ENCODE measurements at places on chromosomes 16 and 17.
A peak's percentile ranks its signal among the peaks of the same experiment; 100 is the strongest.

DNA sequence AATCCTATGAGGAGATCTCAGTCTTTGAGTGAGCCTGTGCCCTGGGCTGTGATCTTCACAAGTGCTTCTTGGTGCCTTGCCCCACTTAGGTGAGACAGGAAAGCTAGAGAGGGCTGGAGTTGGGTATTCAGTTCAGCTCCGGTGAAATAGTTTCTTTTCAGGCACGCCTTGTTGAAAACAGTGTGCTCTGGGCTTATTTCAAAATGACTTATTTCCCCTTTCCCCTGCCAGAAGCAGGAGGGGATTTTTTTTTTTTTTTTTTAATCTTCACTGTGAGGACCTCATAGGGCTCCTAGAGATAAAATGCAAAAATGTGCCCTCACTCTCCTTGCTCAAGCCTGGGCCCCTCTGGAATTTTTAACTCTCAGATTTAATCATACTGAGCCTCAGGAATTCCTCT is 27.2 kb downstream of the MOSMO start:
- no peak for DNase-seq

- DNase-seq: no peak
These were observed 1.2 kb downstream of the PTX4 start for GRCh38 chr16:1487395-1488053.

DNA sequence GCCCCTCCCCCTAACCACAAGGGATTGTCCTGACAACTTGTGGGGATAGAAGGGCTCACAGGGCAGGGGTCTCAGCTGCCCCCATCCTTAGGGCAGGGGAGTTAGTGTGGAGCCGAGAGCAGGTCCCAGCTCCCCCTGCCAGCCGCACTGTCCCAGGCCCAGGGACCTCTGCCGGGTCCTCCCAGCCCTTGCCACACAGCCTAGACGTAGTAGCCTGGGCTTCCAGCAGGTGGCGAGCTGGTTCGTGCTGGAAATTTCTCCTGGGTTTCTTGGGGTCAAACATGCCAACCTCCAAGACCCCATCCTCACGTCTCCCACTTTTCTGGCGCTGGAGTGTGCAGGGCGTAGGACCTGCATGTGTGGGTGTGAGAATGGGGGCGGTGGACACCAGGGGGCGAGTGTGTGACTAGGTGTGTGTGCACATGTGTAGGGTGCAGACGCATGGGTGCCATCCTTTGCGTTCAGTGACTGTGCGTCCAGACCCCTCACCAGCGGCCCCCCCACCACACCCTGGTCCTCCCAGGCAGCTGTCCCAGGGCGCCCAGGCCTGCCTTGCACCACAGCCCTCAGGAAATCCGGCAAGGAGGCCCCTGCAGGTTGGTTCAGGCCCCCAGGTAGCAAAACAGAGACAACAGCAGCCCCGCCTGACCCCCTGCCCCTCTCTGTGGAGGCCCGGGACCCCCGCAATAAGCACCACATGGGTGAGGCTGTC is 29.5 kb downstream of the SBK1 start:
- DNase-seq: peak; percentile 61

DNA sequence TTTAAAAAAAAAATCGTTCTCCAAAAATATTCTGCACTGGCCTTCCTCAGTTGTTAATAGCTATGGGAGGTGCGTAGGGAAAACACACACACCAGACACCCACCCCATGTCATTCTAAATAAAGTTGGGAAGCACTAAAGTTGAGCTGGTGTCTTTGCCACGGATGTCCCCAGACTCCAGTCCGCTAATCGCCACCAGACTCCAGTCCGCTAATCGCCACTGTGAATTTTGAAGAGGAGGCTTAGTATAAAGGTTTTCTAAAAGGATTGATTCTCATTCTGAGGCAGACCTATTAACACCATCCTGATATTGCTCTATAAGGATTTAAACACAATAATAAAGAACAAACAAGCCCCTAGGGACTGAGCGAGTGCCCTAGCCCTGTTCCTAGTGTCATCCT is 22.7 kb upstream of the CPSF4L start:
- DNase-seq: no peak

DNA sequence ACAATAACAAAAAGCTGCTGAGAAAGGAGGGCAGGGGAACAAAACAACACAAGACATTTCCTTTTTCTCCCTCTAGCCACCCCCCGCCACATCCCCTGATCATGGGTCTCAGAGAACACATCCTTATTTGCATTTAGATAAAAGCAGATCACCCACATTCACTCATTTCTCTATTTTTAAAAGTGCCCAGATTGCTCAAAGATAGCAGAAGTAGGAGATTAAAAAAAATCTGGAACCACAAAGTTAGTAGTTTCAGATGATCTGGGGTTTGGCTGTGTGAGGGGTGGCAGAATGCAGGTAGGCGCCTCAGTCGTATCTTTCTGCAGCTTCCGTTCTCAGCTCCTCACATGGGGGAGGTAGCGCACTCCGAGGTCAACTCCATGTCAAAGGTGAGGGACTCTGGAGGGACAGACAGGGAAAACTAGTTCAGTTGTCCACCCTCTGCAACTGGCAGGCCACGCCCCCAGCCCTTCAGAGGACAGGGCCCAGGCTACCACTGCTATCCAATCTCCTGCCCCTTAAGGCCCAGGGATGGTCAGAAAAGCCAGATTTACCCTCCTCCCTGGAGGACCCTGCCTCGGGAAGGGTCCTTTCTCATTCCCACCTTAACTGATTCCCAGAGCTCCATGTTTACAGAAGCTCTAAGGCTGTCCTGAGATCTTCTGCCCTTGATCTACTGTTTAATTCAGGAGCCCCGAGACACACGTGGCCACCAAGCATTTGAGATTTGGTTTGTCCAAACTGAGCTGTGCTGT is 27.3 kb downstream of the STAT5A start:
- no peak for DNase-seq

DNA sequence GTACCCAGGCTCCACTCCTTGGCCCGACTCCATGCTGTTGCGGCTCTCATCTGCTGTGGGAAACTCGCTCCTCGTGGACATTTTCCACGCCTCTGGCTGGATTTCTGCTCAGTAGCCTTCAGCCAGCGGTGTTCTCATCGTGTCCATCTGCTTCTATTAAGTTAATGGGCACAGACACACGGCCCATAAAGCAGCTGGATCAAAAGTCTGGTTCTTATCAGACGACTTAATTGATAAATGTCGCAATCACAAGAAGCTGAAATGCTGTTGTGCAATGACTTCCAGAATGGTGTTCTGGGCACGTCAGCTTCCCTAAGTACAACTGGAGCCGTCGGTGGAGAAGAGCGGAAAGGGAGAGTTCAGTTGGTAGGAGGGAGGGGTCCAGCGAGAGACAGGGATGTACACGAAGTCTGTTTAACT is 211.7 kb upstream of the CHMP6 start:
- no peak for DNase-seq

- DNase-seq: peak; percentile 88
These were observed 7.4 kb downstream of the KDM6B start for GRCh38 chr17:7841396-7841914.

GRCh38 chr16:9092282-9092977 is 986 bp downstream of the HAPSTR1 start:
- no peak for DNase-seq

- DNase-seq: peak; percentile 67
These were observed 5.3 kb upstream of the CAVIN1 start for GRCh38 chr17:42428141-42428944.

DNA sequence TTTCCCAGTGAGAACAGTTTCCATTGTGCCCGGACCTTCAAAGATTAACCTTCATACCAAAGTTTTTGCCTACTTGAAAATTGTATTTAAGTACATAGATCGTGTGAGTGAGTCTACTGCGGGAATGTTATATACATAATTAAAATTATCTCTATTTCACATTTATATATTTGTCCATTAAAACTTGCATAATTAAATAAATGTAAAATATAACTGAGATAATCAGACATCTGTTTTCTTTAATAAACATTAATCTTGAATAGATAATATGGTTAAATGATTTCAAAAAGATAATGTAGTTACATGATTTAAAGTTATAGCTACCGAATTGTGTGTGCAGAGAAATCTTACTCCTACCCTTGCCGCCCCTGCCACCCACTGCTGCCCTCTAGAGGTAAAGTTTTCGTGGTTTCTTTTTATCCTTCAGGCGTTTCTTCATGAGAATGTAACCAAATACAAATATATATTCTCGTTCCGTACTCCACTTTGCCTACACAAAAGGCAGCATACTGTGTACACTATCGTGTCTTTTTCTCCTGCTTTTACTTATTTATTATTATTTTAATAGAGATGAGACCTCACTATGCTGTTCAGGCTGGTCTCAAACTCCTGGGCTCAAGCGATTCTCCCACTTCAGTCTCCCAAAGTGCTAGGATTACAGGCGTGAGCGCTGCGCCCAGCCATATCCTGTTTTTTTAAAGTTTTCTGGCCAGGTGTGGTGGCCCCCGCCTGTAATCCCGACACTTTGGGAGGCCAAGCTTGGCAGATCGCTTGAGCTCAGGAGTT is 35.6 kb downstream of the RPA1 start:
- no peak for DNase-seq

- no peak for DNase-seq
These were observed 183.9 kb downstream of the C16orf95 start for GRCh38 chr16:87133112-87133850.
